NT2/D1 (cell line): ENCODE measurements at places on chromosomes 4 and X.

DNA sequence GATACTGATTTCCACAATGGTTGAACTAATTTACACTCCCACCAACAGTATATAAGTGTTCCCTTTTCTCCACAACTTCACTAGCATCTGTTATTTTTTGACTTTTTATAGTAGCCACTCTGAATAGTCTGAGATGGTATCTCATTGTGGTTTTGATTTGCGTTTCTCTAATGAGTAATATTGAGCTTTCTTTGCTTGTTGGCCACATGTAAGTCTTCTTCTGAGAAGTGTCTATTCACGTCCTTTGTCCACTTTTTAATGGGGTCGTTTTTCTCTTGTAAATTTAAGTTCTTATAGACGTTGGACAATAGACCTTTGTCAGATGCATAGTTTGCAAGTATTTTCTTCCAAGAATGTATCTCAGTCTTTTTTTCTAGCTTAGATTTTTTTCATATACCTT is 10.0 kb downstream of the FBXW7 start:
- DNase-seq, result no peak

GRCh38 chr4:176153124-176153523 is 42.3 kb downstream of the SPATA4 start:
- no peak for DNase-seq

DNA sequence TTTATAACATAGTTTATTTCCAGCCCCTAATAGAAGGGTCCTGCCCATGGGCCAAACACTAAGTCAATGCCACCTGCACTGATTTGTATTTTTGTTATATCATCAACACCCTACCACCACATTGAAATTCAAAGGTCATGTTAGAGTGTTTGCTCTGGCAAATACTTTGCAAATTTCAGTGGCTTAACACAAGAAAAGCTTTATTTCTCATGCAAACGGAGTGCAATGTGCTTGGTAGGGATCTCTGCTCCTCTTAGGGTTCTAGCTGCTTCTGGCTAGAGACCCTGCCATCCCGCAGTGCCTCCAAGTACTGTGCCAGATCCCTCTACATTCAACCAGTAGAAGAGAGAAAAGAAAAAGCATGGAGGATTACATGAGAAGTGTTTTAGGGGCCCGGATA is 230.8 kb upstream of the TET2 start:
- peak; percentile 44 for DNase-seq

DNA sequence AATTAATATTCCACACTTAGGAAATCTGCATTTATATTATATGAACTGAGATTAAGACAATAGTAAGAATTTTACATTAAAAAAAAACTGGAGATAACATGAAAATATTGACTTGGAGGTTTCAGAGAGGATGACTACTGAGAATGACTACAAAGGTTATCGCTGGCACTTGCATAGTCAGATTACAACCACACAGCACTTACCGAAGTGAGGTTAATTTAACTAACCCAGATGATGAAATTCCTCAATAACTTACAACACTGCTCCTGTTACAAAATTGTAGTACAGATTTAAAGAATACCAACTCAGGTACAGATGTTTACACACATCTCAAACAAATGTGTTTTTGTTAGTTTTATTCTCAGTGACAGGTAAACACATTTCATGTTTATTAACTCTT is 283.5 kb downstream of the CAMK2D start:
- DNase-seq, result no peak

- no peak for DNase-seq
These were observed 153.8 kb downstream of the MAML3 start for GRCh38 chr4:140000232-140000631.

DNA sequence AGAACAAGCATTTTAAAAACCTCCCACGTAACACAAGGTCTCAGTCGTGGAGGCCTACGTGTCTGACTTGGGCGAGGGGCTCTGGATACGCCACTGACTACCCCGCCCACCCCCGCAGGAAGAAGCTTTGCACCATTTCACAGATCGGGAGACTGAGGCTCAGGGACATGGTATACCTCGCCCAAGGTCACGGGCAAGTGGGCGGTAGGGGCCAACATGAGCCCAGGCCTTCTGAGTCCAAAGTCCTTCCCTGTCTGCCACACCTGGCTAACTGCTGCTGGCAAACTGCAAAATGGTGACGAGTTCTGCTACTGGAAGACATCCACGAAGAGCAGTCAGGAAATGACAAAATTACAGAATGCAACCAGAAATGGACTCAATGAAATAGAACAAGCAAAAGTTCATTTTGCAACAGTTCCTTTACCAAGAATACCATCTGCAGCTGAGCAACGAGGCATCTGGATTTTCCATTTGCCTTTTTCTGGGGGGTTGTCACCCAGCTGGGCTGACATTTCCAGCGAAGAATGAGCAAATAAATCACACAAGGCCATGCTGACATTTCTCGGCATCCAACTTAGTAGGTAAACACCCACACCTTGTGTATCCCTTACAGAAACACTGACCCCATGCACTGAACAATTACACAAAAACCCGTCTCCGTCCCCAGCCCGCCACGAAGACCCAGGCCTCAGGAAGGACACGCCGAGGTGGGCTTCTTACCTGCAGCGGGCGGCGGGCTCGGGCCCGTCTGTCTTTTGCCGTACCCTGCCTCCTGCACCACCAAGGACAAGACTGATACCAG is 70.2 kb upstream of the AFAP1 start:
- DNase-seq, result no peak

GRCh38 chr4:29081234-29081955 is 1638.8 kb upstream of the PCDH7 start:
- no peak for DNase-seq

GRCh38 chr4:185276036-185276435 is 66.6 kb downstream of the SNX25 start:
- DNase-seq, result no peak

GRCh38 chr4:20075248-20075871 is 176.3 kb upstream of the SLIT2 start:
- no peak for DNase-seq

- DNase-seq, result no peak
These were observed 202.7 kb downstream of the CRLF2 start for GRCh38 chrX:1009771-1010170.

DNA sequence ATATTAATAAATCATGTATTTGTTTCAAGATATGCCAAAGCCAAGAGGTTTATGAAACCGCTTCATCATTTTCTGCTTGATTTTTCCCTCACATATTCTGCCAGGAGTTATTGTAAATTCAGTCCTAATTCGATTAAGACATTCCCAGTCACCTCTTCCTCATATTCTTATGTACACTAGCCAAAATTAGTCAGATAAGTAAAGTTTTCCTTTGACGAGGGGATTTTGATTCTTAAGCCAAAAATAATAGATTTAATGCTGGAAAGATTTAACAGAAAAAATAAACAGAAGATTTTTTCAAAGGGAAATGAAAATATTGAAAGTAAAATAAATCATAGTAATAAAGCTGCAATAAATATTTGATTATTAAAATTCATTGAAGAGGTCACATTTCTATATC is 51.0 kb upstream of the VEGFC start:
- no peak for DNase-seq

GRCh38 chr4:189081826-189082225 is 858.8 kb upstream of the FRG1 start:
- no peak for DNase-seq

DNA sequence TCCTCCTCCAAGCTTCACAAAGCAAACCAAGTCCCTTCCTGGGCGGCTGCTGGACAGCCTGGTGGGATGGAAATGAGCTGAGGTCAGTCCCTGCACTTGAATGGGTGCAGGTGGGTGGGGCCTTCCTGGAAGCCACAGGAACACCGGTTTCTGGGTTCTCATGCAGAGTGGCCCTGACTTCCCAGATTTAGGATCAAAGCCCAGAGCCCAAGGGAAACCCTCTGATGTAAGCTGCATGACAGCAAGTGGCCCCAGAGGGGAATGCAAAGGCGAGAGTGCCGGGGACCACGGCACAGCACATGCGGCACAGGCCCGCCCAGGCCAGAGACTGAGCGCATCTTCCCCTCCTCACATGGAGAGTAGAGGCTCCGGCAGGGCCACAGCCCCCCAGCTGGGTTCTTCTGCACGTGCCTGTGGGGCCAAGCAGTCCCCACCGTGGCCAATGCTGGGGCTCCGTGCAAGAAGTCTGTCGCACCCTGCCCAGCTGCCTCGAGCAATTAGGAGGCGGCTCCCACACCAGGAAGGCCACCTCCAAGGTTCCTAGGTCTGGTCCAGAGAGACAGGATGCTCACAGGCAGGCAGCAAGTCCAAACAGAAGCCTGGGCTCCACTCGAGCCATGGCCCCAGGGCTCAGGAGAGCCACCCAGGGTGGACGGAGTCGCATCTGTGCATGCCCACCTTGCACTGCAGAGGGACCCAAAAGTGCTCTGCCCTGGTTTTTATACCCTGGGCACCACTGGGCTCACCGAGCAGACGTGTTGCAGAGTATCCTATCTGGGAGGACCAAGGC is 83.0 kb downstream of the HTRA3 start:
- DNase-seq, result no peak

- no peak for DNase-seq
These were observed 1.5 kb upstream of the PTCHD1 start for GRCh38 chrX:23332888-23333821.

- DNase-seq, result no peak
These were observed 12.1 kb upstream of the FAM47A start for GRCh38 chrX:34144246-34144645.

DNA sequence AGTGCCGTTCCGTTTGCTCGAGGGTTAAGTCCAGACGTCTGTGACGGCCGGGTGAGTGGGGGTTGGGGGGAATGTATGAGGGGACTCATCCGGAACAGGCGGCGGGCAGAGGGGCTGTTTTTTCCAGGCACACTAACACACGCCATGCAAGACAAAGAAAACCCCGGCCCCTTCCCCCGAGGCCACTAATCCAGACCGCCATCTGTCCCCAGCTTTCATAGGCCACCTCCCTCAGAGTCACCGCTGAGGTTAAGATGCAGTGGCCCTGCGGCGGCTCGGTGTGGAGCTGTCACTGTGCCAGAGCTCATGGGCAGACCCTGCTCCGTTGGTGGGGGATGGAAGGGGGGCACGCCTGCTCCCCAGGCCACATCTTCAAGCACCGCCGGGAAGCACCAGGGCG is 34.1 kb downstream of the SORCS2 start:
- no peak for DNase-seq

- DNase-seq, result peak; percentile 49
These were observed 62.8 kb downstream of the FAM9B start for GRCh38 chrX:8971116-8971515.

DNA sequence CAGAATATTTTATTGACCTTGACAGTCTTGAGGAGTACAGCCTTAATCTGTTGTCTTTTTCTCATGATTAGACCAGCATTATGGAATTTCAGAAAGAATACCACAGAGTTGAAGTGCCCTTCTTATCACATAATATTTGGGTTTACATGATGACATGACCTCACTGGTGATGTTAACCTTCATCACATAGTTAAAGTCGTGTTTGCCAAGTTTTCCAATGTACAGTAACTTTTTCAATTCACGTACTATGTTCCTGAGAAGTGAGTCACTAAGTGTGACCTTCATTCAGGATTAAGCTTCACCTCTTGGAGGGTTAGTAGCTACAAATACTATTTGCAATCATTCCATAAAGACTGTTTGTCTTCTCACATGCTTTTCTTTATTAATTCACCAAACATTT is 52.1 kb downstream of the RAB40A start:
- DNase-seq, result no peak

- DNase-seq, result peak; percentile 49
These were observed 866 bp upstream of the UVSSA start for GRCh38 chr4:1345903-1346780.

DNA sequence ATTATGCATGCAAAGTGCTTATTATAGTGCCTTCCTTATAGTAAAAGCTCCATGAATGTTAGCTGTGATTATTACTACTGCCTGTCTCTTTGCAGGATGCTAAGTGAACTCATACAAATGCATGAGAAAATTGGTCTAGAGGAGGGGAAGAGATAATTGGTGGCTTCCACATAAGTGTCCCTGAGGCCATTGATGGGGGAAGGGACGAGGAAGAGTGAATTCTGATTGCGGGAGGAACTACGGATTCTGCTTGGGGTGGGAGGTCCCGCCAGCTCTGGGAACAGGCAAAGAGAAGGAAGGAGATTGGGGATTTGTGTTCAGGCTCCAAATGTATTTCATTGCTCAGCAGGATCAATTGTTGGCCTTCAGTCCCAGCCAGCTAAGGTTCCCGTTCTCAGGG is 11.6 kb upstream of the ARHGAP36 start:
- DNase-seq, result no peak

DNA sequence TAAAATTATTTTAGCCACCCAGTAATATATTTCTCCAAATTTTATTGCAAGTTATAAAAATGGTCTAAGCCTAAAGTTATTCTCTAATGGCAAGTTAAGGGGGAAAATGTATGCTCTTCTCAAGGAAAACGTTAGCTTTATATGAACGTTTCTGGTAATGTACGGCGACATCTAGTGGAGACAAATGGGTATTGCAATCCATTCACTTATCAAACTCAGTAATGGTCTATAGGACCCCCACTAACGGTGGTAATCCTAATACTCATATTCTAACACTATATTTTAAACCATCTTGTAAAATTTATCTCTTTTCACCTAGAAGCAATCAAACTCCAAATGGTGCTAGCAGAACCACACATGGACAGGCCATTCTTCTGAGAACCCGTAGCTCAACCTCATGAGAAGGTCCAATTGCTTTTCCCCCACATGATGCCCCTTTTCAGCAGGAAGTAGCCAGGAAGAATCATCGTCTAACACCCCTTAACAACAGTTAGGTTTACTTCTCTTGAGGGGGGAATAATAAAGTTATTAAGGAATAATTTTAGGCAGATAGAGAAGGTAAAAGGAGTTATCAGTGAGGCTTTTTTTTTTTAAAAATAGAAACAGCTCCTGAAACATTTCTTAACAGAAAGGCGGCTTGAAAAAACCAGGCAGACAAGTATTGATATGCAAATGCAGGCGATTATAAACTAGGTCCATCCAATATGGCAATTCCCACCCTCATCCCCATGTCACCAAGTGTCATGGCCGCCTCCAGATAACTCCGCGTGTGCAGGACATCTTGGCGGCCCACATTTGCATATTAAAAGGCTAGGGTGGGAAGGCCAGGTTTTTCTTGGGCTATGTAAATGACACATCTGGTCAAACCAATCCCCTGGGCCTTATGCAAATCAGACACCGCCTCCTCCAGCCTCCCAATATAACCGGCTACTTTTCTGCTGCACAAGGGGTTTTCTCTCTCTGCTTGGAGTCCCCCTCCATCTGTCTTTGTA is 35.0 kb downstream of the NUDT11 start:
- DNase-seq, result no peak

DNA sequence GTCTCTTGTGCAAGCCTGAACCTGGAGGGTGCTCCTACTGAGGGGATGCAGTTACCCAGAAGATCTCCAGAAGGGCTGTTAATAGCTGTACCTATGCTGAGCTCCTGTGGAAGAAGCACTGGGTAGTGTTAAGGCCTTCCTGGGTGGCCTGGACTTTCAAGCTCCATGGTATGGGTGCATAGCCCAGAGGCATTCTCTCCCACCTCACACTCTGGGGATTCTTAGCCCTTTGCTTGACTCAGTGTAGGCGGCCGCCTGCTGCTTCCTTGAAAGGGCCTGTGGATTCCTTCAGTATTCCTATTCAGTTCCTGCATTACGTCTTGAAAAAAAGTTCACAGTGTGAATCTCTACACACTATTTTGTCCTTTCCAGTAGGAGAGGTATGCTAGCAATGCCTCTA is 235.7 kb upstream of the MAGEB16 start:
- DNase-seq, result peak; percentile 22
